Stimulated activated CD4-positive, alpha-beta T cell treated with anti-CD3 and anti-CD28 coated beads, TNF-alpha, amount 100 ng/mL, for 24 hours (primary cell): ENCODE measurements at places on chromosomes 2 and 18.

- no peak for DNase-seq
Measured at GRCh38 chr2:66762761-66763160, 327.8 kb downstream of the MEIS1 start.

DNA sequence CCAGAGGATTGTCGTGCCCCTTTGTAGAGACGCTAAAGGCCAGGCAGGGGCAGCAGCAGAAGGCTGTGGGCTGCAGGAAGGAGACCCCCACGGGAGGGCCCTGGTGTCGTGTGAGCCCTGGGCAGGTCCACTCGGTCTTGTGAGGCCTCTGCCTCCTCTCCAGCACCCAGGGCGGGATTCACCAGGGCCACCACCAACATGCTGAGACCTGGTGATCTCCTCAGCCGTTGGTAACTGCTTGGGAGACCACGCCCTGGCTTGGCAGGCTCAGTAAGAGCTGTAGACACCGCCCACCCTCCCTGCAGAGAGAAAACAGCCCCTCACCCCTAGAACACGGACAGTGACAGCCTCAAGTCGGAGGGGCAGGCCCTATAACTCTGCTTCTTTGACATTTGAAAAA, 21.1 kb downstream of the MBP start:
- DNase-seq = no peak

- no peak for DNase-seq
Measured at GRCh38 chr2:173898178-173898668, 67.0 kb downstream of the SP3 start.

GRCh38 chr2:11866358-11867335, 120.2 kb downstream of the LPIN1 start:
- no peak for DNase-seq

DNA sequence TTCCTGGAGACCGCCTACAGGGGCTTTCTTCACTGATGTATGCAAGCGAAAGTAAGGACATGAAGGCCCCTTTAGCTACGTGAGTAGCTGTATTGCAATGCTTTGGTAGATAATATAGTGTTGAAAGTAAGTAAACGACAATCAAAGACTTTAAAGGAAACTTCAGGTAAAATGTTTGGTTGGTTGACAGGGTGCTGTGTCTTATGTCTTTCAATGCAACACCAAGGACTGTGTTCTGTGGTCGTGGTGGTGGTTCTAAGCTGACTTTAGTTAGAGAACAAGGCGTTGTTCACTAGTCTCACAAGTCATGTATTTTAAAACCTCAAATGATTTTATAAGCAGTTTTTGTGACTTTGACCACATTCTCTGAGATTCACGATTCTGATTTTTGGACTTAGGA, 58.0 kb upstream of the CABYR start:
- no peak for DNase-seq

DNA sequence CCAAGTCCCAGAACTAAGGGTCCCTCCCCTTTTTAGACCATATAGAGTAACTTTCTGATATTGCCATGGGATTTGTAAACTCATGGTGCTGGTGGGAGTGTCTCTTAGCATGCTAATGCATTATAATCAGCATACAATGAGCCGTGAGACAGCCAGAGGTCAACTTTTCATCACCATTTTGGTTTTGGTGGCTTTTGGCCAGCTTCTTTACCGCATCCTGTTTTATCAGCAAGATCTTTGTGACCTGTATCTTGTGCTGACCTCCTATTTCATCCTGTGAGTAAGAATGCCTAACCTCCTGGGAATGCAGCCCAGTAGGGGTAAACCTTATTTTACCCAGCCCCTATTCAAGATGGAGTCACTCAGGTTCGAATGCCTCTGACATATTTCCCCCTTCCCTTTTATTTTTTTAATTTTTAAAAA, 148.2 kb downstream of the PHLPP1 start:
- no peak for DNase-seq

- DNase-seq = no peak
Measured at GRCh38 chr2:84902526-84902925, 2.9 kb upstream of the TMSB10 start.

DNA sequence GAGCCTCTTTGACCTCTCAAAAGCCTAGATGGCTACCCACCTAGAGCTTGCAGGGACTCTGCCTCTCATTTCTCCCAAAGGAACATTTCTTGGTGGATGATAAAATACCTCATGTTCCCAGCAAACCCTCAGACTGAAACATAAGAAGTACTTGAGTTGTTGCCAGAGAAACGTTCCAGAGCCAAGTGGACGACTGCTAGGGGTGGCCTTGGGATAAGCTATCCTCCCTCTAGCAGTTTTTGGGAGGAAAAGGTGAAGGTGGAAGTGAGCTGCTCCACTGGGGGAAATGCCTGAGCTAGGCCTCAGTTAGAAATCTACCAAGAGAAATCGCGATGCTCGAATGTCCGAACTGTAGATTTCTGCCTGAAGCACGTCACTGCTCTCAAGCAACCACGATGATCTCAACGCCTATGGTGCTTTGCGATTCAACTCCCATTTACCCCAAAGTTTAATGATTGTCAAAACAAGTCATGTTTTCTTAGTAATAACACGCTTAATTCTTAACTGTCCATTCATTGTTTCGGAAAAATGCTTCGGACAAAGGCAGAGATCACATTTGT, 91.5 kb downstream of the CCBE1 start:
- DNase-seq = no peak
